ENCODE measurements at places on chromosomes 5 and 9.

DNA sequence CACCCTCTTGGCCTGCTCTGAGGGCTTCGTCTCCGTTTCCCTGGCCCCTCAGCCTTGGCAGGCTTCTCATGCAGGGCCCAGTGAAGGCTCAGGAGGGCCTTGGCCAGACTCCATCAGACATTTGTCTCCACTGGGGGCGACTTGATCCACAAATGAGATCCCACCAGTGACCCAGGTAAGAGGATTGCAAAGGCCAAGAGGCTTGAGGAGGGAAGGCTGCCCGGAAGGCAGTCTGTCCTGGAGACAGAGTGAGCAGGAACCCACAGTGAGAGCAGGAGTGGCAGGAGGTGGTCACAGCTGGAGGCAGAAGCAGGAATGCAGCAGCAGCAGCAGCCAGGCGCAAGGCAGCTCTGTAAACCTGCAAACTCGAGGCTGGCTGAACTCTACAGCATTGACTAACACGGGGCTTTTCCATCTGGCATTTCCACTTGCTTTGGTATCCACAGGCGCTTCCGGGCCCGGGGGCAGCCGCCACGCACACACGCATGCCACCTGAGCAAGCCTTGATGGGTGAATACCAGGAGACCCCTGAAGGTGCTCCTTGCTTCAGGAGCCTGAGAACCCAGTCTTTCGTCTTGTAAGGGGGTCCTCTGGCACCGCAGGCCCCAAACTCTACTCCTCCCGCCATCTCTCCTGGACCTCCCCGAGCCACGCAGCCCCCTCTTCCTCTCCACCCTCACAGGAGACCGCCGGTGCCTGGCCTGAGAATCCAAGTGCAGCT, 14.7 kb downstream of the MGAT1 start:
- no peak for DNase-seq

GRCh38 chr9:129910628-129911567, 75.6 kb downstream of the USP20 start:
- peak; percentile 99 for DNase-seq

- no peak for DNase-seq
Observed at GRCh38 chr9:107539427-107540163, 50.0 kb upstream of the KLF4 start.

DNA sequence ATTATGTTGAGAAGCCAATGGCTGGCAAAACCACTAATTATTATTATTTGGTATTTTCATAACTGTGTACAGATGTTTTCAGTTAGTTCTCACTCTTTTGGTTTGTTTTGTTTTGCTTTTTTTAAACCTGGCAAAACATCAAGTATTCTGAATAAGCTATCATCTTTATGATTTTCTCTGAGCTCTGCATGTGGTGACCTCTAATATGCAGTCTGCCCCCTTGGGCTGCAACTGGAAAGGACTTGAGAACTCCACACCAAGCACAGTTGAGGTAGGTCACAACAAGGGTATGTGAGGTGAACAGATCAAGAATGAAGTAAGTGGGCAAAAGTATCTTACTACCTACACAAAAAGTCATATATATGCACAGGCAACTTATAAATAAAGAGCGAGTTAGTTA, 202.2 kb downstream of the NFIB start:
- no peak for DNase-seq

DNA sequence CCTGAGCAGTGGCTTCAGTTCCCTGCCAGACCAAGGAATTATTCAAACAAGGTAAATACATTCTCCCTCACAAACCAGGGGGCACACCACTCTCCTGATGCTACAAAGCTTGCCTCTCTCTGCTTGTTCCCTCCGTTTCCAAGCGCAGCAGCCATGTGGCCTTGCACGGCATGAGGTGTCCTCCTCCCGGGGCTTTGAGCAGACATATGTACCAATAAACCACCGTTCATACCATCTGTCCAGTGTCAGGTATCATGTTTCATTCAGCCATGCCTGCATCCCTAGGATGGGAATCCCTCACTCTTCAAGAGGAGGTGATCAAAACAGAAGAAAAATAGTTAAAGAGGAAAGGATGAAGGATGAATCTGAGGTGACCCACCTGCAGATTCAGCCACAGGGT, 282.7 kb downstream of the ENC1 start:
- peak; percentile 1 for DNase-seq

DNA sequence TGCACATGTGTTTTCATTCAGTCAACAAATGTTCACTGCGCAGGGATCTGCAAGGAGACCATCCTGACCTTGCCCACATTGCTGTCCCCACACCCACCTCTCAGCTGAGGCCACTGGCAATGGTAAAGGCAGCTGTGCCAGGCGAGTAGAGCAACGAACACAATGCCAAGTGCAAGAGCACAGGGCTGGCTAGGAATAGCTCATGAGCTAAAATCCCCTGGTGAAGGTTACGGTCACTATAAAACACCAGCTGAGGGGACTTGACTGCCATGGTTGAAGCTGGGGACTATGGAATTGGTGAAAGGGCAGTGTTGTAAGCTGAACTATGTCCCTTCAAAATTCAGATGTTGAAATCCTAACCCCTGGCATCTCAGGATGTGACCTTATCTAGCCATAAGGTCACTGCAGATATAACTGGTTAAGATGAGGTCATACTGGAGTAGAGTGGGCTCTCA, 96.1 kb downstream of the OTULIN start:
- DNase-seq = no peak

- DNase-seq = no peak
Observed at GRCh38 chr5:166262395-166262794, 2029.0 kb upstream of the WWC1 start.

- DNase-seq = no peak
Observed at GRCh38 chr5:141868541-141868940, 9.7 kb downstream of the PCDH1 start.

DNA sequence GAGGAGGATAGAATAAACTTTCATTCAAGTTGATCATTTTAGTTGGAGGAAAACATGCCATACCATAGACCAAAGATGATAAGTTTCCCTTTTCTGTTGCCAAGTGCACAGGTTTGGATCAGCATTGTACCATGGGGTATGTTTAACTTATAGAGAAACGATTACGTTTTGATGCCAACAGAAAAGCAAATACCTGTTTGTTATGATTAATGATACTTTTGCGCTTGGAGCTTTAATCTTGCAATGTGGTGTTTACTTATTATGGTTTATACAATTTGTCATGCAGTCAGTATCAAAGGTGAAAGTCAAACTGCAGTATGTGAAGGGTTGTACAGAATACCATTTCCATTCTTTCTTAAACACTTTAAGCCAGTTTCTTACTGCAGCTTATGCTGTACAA, 13.2 kb upstream of the ARHGEF28 start:
- no peak for DNase-seq

DNA sequence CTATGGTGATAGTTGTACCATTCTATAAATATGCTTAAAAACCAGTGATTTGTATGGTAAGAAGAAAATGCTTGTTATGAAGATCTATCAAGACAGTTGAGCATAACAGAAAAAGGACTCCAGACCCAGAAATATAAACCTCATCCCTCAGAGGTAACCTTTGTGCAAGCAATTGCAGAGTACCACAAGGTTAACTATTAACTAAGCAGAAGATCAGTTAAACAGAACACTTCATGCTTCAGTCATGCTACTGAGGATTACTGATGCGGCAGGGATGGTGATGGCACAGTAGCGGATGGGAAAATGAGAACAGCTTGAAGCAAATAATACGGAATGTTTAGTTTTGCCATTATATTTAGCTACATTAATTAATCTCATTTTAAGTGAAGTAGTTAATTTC, 45.5 kb downstream of the IARS1 start:
- DNase-seq = no peak

GRCh38 chr9:125461636-125462190, 200.1 kb downstream of the GAPVD1 start:
- no peak for DNase-seq

DNA sequence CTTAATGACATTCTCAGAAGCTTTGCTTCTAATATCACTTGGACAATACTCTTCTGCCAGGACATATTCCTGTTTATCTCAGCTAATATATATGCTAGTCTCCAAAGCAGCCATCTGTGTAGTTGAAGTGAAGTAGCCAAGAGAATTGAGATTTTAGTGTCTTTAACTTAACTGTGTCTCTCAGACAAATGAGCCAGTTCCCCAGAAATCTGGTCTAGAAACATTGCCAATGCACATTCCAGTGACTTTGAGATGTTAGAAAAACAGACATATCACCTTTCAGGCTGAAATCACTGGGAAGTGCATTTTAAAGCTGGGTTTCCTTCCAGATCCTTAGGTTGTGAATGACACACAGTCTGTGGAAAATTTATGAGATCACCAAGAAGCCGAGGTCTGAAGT, 114.6 kb downstream of the MTX3 start:
- no peak for DNase-seq

- no peak for DNase-seq
Observed at GRCh38 chr9:134304261-134304660, 22.0 kb upstream of the RXRA start.

- DNase-seq = no peak
Observed at GRCh38 chr5:180541710-180542109, 47.5 kb downstream of the CNOT6 start.

DNA sequence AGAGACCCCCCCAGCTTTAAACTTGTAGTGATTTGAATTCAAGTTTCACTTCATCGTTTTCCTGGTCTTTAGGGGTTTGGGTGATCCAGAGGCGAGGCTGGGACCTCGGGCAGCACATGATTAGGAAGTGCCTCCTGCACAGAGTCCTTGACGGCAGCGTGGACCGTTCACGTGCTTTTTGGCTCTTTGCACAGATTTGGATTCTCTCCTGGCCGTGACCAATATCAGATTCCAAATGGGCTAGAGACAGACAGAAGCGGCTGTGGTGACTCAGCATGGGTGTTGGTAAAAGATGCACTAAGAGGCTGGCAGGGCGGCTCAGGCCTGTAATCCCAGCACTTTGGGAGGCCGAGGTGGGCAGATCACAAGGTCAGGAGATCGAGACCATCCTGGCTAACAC, 117.2 kb upstream of the CACNA1B start:
- DNase-seq = no peak

DNA sequence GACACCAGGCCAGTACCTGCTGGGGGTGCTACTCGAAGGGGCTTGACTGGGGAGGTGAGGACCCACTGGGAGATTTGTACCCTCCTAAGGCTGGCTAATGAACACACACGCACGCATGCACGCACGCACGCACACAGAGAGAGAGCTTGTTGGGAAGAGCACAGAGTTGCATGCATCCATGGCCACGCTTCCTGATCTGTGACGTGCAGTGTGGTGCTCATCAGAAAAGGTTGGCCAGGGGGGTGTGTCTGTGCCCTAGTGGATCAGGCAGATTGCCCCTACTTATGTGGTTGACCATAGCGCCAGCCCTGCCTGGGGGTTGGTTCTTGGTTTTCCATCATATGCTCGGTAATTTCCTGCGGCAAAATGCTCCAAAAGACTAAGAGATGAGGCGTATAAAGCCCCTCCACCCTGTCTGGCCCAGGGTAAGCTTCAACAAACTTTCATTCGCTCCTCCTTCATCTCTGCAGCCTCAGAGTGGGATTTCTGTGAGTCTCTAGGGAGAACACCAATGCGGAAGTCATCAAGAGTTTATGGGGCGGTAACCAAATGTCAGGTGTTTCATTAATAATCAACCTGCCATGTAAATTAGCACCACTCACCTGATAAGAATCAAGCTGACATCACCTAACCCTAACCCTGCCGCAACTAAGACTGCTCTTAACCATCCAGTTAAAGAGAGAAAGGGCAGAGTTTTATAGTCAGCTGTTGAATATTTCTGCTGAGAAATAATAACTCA, 8.0 kb upstream of the GFI1B start:
- DNase-seq = no peak

- DNase-seq = no peak
Observed at GRCh38 chr5:160435532-160435931, 13.9 kb downstream of the PTTG1 start.

DNA sequence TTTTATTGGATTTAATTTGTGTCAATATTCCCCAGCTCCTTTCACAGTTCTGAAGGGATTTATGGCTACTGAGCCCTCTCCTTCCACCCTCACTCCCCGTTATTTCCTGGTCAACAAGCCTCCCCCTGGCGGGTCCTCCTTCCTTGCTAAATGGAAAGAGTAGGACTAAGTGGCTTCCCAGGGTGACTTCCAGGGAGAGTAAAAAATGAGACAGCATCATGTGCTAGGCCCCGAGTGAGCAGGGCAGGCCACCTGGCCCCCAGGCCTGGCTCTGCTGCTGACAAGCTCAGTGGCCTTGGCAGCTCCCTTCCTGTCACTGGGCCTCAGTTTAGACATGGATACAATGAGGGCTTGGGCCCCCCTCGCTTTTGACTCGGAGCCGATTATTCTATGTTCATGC, 201.3 kb downstream of the HSPA4 start:
- no peak for DNase-seq

Data from HS-27A (cell line).